ENCODE measurements at places on chromosomes 2 and 18.

DNA sequence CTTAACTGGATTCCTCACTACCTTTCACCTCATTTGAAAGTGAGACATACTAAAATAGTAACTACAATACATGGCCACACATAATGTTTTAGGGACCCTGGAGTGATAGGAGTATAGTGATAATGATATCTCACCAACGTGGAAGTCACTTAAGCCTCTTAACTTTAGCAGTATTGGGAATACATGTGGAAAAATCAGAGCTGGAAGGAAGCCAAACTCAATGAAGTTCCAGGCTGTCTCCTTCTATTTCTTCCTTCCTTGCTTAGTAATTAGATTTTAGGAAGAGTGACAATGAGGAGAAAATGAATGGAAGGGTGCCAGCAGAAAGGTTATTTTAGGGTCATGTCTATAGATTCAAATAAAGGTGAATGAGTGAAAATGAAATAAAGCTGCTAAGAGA, 387.3 kb downstream of the PLCL1 start:
- DNase-seq = no peak

- DNase-seq = peak; percentile 11
These were observed 32.6 kb upstream of the SLC40A1 start for GRCh38 chr2:189613077-189613636.

DNA sequence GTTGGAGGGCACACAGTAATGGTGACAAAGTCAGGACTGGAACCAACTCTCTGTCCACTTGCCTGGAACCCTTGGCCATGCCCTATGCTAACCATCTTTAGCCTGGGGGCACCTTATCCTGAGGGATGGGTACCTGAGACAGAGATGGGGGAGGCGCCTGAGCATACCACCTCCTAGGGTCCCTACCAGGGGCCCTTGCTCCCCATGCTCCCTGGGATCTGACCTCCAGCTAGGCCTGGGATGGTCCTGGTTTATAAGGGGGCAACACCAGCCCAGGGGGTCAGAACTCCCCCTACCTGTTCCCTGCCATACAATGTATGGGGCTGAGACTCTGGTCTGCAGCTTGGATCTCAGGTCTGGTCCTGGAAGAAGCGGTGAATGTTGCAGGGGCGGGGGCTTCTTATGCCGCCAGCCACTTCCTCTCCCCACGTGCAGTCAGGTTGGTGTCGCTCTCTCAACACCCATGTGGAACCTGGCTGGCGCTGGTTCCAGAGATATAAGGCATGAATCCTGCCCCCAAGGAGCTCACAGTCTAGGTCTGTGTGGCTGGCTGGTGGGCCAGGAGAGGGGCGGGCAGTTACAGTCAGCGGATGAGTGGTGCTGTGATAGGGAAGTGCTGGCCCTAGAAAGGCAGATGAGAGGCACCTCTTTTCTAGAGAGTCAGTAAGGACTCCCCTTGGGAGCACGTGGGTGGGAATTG, 3.8 kb upstream of the TOGARAM2 start:
- no peak for DNase-seq

DNA sequence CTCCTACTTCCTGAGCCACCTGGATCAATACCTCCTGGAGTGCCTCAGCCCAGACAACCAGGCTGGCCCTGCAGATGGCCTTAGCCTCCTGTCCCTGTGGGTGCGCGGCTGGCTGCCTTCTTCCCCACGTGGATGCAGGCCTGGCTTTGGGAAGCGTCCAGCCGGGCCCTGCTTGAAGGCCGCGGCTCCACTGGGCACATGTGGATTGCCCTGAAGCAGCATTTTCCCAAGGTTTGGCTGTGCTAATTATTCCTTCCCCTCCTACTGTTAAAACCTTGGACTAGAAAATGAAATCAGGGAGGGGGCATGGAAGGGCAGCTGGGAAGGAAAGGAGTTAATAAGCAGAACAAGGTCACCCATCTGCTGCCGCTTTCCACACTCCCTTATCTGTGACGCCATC, 143.0 kb upstream of the GATA6 start:
- no peak for DNase-seq

- DNase-seq = no peak
These were observed 132.4 kb downstream of the COPS8 start for GRCh38 chr2:237217995-237218616.

- DNase-seq = no peak
These were observed 76.4 kb downstream of the AP1S3 start for GRCh38 chr2:223760838-223761502.

DNA sequence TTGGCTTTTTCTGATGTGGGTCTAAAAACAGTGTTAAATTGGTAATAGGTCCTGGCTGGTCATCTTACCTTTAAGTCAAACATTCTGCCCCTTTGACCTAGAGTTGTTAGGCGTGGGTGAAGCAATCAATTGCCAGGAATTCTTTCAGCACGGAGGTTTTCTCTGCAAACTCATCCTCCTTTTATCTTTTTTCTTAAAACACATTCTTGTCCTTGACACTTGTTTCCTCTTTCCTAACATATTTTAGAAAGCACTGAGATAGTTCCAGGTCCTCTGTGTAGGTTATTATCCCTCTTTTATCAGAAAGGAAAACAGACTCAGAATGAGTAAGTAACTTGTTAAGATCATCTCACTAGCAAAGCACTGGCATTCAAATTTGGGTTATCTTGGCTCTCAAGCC, 18.6 kb upstream of the AP1S3 start:
- DNase-seq = no peak

DNA sequence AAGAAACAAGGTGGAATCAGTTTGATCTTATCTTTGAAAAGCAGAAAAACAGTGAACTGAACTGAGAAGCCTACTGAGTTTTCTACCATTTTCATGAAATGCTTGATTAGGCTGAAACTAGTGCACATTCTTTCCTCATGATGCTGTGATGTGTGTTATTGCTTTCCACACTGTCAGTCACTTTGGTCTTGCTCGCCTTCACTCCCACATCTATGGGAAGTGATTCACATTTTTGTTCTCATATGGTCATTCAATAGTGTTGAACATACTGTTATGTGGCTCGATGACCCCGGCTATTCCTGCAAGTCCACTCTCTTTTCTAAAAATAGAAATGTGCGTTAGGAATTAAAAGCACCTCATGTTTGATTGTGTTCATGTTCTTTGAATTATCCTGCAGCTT, 129.7 kb downstream of the TGIF1 start:
- no peak for DNase-seq

DNA sequence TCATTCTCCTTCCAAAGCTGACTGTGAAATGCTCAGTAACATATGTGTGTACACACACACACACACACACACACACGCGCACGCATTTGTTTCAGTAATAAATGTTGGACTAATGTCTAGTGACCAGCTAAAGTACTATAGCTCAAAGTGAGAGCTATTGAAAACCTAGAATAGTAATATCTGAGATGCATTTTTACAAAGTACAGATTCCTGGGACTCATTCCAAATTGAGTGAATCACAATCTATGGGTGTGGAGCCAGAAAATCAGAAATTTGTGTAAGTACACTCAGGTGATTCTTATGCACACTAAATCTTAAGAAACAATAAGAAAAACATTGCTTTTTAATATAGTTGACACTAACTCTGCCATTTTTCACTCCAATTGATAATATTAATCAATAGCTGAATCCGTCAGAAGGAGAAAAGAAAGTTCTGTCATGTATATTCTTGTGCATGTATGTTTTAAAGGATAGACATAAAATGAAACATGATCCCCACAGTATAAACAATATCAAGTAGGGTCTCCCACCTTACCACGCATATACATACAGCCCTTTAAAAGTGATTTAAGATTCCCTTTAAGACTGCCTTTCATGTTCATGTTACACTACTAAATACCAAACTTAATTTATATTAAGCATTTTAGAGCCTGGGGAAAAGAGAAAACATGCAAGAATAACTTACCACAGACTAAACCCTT, 123.5 kb downstream of the ATAD2B start:
- peak; percentile 53 for DNase-seq

GRCh38 chr2:160697817-160698216, 204.2 kb upstream of the RBMS1 start:
- no peak for DNase-seq

- DNase-seq = no peak
These were observed 261.9 kb upstream of the FSHR start for GRCh38 chr2:49416252-49416651.

DNA sequence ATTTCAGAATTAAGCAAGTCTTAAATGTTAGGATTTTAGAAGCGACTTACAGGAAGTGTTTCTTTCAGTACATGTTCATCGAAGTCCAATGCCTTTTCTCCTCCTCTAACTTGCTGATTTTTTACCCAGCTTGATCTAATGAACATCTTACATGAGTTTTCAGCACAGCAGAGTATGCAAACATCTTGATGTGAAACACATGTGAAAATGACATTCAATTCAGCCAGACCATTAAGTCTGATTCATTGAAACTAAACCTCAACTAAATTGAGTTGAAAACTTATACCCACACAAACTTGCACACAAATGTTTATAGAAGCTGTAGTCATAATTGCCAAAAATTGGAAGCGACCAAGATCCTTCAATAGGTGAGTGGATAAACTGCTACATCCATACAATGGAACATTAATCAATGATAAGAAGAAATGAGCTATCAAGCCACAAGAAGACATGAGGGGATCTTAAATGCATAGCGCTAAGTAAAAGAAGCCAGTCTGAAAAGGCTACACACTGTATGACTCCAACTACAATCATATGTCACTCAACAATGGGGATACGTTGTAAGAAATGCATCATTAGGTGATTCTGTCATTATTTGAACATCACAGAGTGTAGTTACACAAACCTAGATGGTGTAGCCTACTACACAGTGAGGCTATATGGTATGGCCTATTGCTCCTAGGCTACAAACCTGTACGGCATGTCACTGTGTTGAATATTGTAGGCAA, 18.5 kb downstream of the PSTPIP2 start:
- DNase-seq = peak; percentile 62

DNA sequence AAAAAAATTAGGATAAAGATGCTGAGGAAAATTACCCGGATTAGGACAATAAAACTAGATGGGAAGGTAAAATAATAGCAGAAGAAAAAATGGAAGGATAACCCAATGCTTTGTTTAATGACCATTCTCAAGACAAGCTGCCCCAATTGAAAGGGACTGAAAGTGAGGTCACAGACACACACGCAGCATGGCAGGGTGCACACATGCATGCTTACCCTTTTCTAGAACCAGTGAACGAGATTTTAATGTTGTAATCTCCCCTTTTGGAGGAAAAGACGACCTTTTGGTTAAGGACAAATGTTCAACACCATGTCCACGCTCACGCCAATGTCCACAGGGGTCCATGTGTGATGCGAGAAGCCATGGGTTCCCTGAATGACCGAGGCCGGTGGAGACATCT, 70.9 kb downstream of the DDX1 start:
- no peak for DNase-seq

DNA sequence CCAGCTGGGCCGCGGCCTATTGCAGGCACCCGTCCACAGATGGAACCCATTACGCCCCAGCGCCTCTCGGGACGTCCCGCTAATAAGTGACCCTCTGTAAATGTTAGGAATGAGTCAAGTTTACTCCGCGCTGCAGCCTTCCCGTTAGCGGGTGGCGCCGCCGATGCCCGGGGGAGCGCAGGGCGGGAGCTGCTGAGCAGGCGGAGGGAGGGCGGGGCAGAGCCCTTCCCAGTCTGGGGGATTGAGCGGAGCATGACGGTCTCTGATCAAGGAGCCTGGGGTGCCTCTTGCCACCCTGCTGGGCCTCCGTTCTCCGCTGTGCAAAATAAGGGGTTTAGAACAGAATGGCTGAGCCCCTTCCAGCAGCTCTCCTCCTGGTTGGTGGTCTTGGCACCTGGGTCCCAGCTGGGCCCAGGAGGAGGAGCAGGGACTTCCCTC, 10.5 kb downstream of the CROCC2 start:
- peak; percentile 80 for DNase-seq

DNA sequence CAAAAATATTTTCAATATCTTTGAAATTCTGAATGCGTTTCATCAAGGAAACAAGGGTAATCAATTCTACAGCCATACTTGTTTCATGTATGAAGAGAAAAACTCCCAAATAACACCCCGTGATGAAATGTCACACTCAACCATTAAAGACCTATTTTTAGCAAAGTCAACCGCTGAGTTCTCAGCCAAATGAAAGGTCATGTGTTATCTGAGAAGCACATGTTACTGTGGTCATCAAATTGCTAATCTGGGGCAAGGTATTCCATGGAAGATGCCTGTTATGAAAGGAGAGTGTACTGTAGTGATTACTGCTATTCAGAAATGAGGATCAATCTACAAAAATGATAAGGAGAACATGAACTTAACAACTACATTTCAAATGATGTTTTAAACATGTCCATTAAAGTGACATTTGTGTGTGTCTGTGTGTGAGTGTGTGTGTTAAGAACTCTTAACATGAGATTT, 126.7 kb downstream of the BCL2 start:
- no peak for DNase-seq

DNA sequence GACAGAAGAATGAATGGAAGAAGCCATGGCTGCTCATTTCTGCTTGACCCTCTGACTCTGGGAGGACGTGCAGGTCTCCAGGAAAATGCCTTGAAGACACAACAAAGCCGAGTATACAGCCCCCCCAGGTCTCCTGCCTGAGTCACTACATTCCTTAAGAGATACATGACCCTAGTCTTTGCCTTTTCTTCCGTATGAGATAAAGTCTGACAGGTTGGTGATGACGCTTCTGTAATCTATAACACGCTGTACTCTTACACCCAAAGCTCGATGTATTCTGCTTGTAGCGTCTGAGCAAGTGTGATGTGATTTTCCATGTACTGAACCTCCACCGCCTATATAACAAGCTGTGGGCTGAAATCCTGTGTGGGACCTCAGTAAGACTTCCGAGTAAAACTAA, 77.3 kb downstream of the KCTD1 start:
- DNase-seq = no peak

DNA sequence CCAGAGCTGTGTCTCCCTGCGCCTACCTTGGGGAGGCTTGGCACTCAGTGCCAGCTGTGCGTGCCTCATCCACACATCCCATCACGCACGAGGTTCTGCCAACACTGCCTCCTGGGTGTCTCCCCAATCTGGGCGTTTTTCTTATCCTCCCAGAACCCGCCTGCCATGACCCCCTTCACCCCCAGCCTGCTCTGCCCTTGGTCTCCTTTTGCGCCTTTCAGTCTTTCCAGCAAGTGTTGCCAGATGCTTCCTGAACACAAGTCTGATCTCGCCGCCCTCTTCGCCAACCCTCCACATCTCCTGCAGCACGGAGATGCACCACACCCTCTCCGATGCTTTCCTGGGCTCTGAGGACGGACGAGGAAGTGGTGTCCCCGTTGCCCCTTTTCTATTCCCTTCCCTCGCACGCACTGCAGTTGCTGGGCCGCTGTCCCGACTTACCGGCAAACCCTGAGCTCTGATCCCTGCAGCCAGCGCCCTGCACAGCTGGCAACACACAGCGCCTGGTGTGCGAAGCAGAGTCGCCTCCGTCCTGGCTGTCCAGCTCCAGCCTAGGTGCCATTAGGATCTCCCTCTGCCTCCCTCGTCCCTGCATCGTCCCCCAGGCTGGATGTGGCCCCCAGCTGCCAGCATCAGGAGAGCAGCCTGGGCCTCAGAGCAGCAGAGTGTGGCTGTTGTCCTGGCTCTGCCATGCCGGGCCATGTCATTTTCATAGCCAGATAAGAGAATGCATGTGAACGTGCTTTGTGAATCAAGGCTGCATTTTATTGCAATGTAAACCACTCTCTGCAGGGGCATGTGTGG, 22.6 kb upstream of the ALLC start:
- no peak for DNase-seq

All from fibroblast of skin of left biceps (primary cell).